ENCODE measurements at places on chromosomes 3 and 15.

GRCh38 chr3:4672725-4673275, 179.7 kb downstream of the ITPR1 start:
- DNase-seq: no peak

DNA sequence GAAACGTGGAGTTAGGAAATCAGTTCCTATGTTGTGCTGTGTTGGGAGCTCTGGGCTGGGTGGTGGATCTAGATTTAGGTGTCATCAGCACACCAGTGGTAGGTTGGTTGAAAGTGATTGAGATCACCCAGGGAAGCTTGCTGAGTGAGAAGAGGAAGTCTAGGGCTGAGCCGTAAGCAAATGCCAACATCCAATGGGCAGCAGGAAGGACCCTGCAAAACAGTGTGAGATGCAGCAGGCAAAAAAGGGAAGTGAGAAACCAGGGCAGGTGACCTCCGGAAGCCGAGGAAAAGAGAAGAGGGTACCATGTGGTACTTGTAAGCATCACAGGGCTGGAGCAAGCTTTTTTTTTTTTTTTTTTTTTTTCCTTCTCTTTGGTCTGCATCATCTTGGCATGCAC, 15.9 kb upstream of the COPG1 start:
- no peak for DNase-seq

DNA sequence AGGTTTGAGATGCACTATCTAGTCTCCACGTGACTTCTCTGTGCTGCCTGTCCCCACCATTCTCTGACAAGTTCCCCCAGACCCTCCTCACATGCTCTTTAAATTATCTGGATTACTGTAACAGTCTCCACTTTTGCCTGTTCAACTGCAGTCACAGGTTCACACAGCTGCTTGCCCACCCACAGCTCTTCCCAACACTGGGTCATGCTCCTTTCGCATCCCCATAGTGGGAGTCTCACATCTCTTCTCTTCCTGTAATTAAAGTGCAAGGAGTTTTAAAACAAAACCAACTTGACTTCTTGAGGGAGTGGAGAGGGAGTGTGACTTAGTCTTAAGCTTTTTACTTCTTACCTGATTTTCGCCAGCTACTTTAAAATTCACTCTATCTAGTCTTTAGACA, 178.8 kb downstream of the PLCL2 start:
- no peak for DNase-seq

DNA sequence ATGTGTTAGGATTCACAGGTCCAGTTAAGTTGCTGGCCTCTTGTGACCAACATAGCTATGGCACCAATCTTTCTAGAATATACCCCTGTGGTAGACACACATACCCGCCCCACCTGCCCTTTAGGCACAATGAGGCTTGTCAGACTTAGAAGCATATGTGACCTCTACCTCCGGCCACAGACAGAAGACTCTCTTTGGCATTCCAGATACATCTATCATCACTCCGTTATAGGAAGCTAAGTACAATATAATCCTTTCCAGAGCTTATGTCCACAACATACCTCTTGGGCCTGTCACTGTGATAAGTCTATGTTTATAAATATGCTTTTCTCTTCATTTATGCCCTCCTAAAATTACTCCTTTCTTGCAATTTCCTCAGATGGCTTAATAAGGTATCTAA, 39.8 kb downstream of the CD47 start:
- DNase-seq: no peak

DNA sequence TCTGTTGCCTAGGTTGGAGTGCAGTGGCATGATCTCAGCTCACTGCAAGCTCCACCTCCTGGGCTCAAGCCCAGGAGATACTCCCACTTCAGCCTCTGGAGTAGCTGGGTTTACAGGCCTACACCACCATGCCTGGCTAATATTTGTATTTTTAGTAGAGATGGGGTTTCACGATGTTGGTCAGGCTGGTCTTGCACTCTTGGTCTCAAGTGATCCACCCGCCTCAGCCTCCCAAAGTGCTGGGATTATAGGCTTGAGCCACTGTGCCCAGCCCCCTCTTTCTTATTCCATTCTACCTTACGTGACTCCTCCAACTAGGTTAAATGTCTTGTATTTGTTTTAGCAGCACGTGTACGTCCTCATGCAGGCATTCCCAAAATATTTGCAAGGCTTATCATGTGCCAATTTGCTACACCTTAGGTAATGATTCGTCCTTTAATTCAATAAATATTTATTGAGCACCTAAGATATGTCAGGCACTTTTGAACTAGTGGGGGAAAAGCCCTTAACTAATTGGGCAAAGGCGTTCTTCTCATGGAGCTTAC, 14.9 kb upstream of the MAGI1 start:
- DNase-seq: no peak

DNA sequence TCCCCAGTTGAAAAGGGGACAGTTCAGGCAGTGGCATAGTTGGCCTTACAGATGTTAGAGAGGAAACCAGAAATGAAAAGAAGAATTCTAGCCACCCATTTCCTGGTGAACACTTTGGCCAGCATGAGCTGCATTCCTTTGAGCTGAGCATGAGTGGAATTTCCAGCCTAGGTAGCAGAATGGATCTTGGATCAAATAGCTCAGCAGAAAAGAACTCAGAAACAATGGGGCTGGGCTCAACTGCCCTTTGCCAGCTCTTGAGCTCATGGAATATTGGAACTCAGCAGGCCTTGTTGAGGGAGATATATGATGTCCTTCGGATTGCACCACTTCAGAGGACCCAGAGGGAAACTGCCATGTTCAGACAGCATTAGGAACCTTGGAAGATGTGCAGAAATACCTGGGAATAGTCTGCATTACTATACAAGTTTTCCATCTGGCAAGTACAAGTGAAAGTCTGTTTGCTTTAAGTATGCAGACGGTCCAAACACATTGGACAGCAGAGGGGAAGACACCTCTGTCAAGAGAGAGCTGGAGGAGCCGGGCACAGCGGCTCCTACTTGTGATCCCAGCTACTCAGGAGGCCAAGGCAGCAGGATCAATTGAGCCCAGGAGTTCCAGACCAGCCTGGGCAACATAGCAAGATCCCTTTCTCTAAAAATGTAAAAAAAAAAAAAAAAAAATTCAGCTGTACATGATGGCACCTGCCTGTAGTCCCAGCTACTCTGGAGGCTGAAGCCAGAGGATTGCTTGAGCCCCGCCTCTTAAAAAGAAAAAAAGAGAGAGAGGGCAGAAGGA, 3.1 kb upstream of the CDV3 start:
- DNase-seq: no peak

GRCh38 chr3:62659660-62660059, 215.6 kb downstream of the CADPS start:
- no peak for DNase-seq

DNA sequence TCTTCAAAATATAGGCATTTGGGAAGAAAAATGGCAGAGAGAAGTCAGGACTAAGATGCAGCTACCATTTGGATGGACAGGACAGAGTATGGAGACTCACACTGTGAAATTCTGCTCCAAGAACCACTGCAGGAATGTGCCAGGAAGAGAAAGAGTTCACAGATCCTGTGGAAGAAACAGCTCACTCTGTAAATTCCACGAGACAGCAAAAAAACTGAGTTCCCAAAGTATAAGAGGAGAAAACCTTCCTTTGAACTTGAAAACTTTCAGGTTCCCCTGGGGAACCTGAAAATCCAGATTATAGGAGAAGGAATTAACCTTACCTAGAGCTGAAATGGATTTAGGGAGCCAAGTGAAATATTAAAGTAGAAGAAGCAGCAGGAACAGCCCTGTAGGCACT, 137.1 kb downstream of the PLCH1 start:
- DNase-seq: no peak

DNA sequence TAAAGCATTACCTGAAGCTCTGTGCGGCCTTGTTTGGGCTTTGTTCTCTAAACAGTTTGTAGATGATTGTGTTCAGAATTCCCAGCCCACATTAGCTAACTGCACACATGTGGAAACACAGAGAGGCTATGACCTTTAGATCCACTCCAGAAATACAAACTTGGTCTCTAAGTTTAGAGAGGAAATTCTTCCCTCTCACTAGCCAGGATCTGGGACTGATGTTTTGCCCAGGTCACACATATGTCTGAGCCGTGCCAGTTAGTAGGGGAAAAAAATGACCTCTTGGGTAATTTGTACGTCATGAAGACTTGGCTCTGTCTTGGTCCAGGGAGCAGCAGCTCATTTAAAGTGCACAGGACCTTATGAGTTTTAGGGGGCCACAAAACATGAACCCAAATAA, 223.1 kb downstream of the RBMS3 start:
- DNase-seq: no peak

DNA sequence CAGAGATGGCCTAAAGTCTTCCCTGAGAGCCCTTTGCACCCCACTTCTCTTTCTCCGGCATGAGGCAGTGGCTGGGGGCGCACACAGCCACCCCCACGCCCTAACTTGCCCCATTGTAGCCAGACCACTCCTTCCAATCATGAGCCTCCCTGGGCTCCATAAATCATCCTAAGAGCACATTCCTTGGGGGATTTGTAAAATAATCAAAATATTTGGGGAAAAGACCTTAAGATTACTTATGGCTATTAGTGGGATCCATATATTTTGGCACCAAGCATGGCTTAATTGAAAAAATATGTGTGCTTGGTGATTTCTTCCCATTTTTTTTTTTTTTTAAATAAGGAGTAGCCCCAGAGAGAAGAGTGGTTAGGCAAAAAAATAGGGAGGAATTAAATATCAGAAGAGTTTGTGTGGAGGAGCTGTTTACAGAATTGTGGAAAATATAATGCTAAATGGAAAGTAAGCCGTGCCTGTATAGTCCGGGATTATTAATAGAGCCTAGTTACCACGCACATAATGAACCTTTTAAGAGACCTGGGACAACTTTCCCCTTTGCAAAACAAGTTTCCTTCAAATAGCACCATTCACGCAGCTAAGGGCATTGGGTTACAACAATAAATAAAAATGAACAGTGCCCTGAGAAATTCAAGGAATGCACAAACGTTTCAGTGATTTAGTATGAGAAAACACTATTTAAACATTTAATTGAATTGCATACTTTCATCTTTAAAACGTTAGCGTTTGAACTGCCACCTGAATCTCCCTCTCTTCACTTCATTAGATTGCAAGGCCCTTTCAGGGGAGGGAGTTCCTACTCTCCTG, 46.1 kb downstream of the SMAD6 start:
- DNase-seq: no peak

- DNase-seq: no peak
These were observed 216.6 kb upstream of the UMPS start for GRCh38 chr3:124513610-124513997.

Data from NCI-H1417 (cell line).